Epithelial cell of proximal tubule (primary cell): ENCODE measurements at places on chromosomes 7 and 10. TPM values are rescaled to one million over a fixed set of nuclear protein-coding genes. Genes with fewer than 3 reads are reported as not detected.

DNA sequence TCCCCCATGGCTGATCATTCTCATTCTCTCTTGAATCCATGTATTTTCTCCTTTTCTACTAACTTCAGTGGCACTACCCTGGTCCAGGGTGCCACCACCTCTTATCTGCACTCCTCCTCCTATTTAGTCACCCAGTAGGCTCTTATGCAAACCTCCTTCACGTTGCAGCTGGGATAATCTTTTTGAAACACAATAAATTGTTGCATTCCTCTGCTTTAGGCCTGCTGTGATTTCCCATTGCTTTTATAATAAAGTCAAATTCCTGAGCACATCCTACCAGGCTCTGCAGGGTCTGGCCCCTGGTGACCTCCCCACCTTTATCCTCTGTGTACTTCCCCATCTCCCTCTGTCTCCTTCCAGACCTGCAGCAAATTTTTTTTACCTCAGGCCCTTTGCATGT, 112.7 kb upstream of the KIAA1217 start:
- no peak for DNase-seq

DNA sequence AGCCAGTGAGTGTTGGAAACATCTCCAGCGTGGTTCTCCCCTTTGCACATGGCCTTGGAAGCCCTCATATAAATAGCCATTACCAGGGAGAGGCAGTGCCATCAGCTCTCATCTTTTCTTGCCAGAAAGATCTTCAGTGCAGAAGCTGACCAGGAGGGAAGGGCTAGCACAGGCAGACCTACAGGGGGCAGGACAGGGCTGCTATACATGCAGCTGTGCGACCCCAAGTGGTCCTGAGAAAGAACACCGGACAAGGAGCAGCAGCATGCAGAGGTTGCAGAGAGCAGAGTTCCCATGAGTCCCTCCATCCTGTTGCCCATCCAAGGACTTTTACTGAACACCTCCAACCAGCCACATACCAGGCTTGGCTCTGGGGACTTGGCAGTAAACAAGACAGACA, 17.1 kb downstream of the GRID1 start:
- no peak for DNase-seq

- DNase-seq: no peak
Observed at GRCh38 chr10:44864051-44864450, 47.1 kb upstream of the TMEM72 start.

- DNase-seq: no peak
Observed at GRCh38 chr7:66664590-66665293, 36.1 kb downstream of the KCTD7 start.

GRCh38 chr7:36881233-36881874, 157.1 kb upstream of the AOAH start:
- no peak for DNase-seq

DNA sequence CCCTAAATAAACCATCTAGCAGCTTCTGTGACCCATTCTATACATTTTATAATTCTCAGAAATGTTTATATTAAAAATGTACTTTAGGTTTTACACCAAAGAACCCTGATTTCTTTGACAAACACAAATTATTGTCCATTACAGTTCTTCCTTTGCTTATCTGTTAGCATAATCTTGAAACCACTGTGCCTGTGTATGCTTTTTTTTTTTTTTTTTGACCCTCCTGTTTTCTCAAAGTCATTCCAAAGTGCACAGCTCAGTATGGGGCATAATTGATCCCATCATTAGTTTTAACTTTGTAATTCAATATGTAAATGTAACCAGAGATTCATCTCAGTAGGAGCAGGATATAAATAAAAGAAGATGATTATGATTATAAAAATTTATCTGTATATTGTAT, 229.3 kb downstream of the DGKB start:
- DNase-seq: no peak

GRCh38 chr10:62961951-62962523, 145.9 kb upstream of the EGR2 start:
- no peak for DNase-seq

DNA sequence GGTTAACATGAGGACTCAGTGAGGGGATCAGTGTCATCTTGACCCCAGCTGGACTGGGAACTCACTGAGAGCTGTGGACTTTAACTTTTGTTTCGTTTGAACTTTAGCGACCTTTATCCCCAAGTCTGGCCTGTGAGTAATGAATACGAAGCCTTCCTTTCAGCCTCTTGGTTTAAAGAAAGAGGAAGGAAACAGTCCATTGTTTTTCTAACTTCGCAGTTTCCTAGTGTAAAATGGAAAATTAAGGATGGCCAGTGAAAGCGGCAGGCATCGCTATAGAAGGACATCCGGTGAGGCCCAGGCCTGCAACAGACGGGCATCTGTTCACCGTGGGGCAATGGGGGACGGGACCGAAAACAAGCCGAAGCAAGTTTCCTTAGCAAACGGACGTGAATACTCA, 44.1 kb upstream of the ADO start:
- no peak for DNase-seq

- no peak for DNase-seq
Observed at GRCh38 chr7:84248267-84248666, 53.7 kb upstream of the SEMA3A start.

DNA sequence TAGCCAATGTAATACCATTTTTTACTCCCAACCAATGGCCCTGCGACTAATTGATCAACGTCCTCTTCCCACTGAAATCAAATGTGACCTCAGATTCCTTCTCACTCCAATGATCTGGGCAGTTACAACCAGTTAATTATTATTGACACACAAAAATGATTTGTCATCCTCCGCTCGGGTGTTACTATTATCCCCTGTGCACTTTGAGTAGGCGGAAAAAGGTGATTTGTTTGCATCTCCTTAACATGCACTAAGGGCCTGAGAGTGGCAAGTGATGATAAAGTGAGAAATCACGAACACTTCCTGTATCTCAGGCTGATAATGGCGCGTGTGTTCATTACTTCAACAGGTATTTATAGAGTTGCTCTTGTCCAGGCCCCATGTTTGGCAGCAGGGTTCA, 40.9 kb upstream of the PNLIP start:
- no peak for DNase-seq

The METTL27 gene
- total RNA-seq: 8.4 and 13.7 TPM in 2 replicates

The OPALIN gene
- total RNA-seq: not detected in 2 replicates

The SCART1 gene
- 0.14 and 1.3 TPM in 2 replicates for total RNA-seq

The NEURL1 gene
- total RNA-seq: 0.14 and 1.3 TPM in 2 replicates

The MPP7 gene
- 1.9 and 3.1 TPM in 2 replicates for total RNA-seq

The CALY gene
- total RNA-seq: 1.5 TPM in 1 of 2 replicates, not detected in the other

The CUZD1 gene
- 0.29 and 1.0 TPM in 2 replicates for total RNA-seq

The MARVELD1 gene
- total RNA-seq: 21.2 and 30.5 TPM in 2 replicates

The SPDYE8 gene
- not detected in 2 replicates for total RNA-seq
